SK-N-DZ (cell line): ENCODE measurements at places on chromosomes 5 and 9.
A peak's percentile ranks its signal among the peaks of the same experiment; 100 is the strongest.

DNA sequence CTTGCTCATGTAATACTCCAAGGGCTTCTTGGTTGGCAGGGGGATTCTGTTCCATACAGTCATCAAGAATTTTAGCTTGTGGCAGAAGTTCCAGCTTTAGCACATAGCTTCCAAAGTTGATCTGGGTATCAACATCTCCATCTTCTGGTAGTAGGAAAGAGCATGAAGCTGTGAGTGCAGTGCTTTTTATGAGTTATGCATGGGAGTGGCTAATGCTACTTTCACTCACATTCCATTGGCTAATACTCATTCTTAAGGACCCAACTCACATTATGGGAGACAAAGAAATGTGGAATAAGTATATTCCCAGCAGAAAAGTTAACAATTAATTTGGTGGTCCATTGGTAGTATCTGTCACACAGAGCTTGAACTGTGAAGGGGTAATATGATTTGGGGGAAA is 194.2 kb upstream of the CHD1 start:
- DNase-seq = no peak

DNA sequence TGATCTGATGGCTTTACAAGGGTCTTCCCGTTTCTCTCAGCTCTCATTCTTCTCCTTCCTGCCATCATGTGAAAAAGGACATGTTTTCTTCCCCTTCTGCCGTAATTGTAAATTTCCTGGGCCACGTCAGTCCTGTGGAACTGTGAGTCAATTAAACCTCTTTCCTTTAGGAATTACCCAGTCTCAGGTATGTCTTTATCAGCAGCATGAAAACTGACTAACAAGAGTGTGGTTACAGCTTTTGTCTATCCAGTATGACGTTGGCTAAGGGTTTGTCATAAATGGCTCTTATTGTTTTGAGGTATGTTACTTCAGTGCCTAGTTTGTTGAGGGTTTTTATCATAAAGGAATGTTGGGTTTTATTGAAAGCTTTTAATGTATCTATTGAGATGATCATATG is 501.6 kb downstream of the CAAP1 start:
- no peak for DNase-seq

- DNase-seq = no peak
These were observed 29.8 kb downstream of the DAB2 start for GRCh38 chr5:39394946-39395345.

DNA sequence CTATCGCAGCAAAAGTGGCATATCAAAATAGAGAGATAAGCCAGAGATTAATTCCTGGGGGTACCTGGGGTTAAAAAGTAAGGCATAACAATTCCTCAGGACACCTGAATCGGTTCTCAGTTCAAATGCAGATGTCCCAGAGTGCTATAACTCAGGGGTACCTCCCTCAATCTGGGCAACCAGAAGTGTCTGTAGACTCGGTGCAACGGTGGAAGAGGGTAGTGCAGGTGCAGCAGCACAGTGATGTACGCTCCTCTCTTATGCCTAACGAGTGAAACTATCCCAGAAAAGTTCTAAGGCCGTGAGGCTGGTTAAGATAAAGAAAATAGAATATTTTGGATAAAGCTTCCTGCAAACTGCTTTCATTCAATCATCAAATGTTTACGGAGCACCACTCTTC is 7.9 kb upstream of the NR4A3 start:
- no peak for DNase-seq

DNA sequence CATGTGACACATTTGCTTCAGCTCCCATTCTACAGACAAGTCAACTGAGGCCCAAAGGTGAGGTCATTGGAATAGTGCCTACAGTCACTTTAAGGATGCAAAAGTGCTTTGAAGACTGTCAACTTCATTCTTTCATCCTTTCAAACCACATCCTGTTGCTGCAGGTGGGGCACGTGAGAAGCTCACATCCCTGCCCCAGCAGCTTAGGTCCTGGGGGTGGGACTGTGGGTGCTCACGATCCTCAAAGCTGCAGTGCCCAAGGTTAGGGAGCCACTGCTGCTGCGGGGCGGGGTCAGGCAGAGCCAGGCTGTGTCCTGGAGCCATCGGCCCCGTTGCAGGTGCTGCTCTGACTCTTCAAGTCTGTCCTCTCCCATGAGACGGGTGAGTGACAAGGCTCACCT is 57.9 kb upstream of the IER5L start:
- DNase-seq = no peak

- DNase-seq = no peak
These were observed 63.8 kb upstream of the RNF130 start for GRCh38 chr5:180135128-180135955.

DNA sequence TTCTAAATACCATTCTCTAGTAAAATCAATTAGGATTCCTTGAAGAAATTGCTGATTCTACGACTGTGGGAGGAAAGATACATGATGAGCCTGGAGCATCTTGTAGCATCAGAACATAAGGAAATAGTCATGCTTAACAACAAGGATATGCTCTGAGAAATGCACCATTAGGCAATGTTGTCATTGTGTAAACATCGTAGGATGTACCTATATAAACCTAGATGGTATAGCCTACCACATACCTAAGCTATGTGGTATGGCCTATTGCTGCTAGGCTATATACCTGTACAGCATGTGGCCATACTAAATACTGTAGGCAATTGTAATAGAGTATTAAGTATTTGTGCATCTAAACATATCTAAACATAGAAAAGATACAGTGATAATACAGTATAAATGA is 77.4 kb upstream of the VCAN start:
- DNase-seq = no peak

DNA sequence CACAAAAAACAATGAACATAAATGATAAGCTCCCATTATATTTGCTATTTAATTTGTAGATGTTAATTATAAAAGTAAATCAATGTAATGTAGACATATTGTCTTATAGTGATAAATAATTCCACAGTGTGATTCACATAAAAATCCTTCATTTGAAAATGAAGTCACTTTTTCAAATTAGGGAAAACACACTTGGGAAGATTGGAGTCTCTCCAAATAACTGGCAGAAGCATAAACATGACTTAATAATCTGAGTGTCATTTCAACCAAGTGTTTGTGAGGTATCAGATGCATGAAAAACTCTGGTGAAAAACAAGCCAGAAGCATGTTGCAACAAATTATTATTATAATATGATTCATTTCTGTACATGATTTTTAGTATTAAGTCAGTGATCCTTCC is 102.2 kb downstream of the CETN3 start:
- DNase-seq = no peak

- no peak for DNase-seq
These were observed 14.9 kb downstream of the MYO10 start for GRCh38 chr5:16921211-16921610.

GRCh38 chr5:122398016-122398415 is 86.0 kb downstream of the SNCAIP start:
- no peak for DNase-seq

GRCh38 chr9:74025402-74025925 is 471.7 kb upstream of the RORB start:
- no peak for DNase-seq

DNA sequence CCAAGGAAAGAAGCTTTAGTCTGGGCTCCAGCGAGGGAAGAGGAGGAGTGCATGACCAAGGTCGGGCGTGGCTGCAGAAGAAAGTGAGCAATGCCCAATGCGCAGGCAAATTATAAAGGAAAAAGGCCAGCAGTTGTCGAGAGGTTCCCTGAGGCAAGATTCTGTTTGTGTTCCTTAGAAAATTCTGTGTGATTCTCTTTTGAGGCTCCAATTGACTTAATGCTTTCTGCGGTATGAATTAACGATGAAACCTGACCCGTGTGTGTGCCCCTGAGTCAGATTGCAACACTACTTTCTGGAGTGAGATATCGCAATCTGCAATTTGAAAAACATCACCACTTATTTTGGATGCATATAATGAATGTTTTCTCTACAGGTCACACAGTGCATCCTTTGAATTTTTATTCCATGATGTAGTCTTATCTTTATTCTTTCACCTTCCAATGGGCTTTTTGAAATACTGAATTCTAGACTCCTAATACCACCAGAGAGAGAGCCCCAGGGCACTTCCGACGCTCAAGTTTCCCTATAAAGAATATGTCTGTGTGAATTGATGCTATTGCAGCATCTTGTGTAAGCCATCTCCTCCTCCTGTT is 117.9 kb upstream of the IL6ST start:
- DNase-seq = no peak

- DNase-seq = peak; percentile 43
These were observed 663.2 kb upstream of the RGMB start for GRCh38 chr5:98110282-98110691.

GRCh38 chr5:125558466-125558865 is 812.0 kb upstream of the ZNF608 start:
- no peak for DNase-seq

- no peak for DNase-seq
These were observed 15.8 kb upstream of the LCP2 start for GRCh38 chr5:170313344-170313743.

DNA sequence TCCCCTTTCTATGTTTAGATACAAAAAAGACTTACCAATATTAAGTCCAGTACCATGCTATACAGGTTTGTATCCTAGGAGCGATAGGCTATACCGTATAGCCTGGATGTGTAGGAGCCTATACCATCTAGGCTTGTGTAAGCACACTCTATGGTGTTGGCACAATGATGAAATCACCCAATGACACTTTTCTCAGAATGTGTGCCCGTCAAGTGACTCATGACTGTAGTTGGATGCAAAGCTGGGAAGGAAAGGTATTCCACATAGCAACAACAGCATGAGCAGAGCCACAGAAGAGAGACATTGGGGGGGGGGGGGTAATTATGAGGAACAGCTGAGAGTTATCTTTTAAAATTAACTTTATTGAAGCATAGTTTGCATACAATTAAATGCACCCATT is 63.2 kb downstream of the TTLL11 start:
- DNase-seq = no peak

DNA sequence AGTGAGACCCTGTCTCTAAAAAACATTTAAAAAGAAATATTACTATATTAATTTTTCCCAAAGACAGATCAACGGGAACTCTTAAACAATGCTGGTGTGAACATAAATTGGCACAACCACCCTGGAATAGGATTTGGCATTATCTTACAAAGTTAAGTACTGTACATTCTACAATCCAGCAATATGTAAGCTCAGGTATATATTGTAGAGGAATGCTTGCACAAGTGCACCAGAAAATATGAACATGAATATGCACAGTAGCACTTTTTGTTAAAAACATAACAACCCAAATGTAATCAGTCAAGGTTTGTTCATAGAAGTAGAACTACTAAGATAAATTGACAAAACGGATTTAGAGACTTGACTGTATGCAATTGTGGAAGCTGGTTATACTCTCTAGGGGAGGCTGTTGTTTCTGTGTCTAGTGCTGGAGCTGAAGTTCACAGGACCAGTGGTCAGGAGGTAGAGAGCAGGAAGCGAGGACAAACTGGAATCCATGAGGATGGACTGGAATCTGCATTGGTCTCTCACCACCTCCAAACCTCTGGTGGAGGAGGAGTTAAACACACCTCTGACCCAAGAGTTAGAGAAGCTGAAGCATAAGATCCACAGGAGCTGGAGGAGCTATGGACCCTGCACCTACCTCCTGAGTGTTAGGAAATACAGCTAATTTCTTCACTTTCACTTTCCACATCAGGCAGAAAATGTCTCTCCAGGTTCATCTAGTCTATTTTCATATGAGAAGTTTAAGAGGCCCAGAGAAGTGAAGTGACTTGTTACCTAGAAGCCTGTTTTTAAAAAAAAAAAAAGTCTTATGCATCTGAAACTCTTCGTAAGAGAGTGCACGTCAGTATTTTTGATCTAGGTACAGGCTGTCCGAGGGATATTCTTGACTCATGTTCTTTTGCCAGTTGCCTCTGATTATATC is 20.3 kb upstream of the RIC1 start:
- DNase-seq = no peak

DNA sequence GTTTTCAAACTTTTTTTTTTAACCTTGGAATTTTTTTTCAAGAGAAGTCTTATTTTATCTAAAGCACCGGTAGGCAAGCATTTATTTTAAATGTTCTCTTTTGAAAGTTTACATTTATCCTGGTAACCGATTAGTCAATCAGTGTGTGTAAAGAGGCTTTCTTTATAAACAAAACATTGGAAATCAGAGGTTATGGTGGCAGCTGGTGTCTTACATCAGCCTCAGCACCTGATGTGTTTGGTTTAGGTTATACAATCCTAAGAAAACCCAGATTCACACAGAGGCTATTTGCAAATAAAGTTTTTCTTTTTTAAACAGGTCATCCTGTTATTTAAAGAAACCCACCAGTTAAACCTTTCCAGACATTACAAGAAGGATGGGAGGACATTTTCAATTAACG is 173.3 kb upstream of the GDNF start:
- DNase-seq = no peak

GRCh38 chr5:32302835-32303754 is 9.6 kb downstream of the MTMR12 start:
- no peak for DNase-seq

- no peak for DNase-seq
These were observed 80.1 kb downstream of the TRPC7 start for GRCh38 chr5:136285096-136285855.

GRCh38 chr5:76745670-76746069 is 29.7 kb downstream of the F2R start:
- no peak for DNase-seq

DNA sequence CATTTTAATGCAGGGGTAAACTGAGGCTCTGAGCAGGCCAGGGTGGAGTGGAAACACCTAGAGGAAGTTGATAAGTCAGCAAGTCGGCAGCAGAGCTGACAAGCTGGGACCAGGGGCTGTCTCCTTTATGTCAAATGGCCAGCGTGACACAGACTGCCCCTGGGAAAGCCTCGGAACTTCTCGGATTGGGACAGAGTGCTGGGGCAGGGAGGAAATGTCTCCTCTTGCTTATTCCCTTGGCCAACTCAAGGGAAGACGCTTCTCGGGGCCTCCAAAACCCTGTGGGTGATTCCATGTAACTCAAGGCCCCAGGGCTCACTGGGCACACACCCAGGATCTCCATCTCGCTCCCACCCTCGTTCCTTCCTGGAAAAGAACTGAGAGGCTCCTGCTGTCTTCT is 25.4 kb upstream of the ANXA6 start:
- DNase-seq = no peak

- no peak for DNase-seq
These were observed 28.8 kb upstream of the ADAMTS2 start for GRCh38 chr5:179373961-179374505.

GRCh38 chr9:95317893-95318211 is 343 bp upstream of the FANCC start:
- no peak for DNase-seq

DNA sequence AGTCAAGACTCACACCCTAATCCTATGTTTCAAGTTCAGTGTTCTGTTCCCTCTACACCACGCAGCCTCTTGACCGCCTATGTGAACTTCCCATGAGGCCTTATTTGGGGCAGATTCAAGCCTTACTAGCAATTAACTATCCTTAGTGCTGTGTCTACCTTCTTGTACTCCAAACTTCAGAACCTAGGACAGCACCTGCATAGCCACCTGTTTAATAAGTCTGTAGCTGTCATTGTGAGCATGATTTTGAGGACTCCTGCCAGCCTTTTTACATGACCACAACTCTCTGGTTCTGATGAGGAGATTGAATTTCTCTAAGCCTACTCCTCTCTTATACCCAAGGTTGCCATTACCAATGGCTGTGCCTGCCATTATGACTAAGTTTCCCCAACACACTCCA is 50.8 kb upstream of the PCSK1 start:
- no peak for DNase-seq

- no peak for DNase-seq
These were observed 8.5 kb downstream of the RXFP3 start for GRCh38 chr5:33944543-33945132.

GRCh38 chr5:157745041-157745456 is 1.5 kb downstream of the LSM11 start:
- peak; percentile 38 for DNase-seq

GRCh38 chr9:20307621-20308020 is 314.7 kb downstream of the MLLT3 start:
- DNase-seq = no peak
